Activated CD4-positive, alpha-beta T cell treated with anti-CD3 and anti-CD28 coated beads for 1 hour (primary cell): ENCODE measurements at places on chromosomes 2 and 18.

GRCh38 chr2:20596973-20597859, 53.7 kb downstream of the HS1BP3 start:
- DNase-seq: no peak

DNA sequence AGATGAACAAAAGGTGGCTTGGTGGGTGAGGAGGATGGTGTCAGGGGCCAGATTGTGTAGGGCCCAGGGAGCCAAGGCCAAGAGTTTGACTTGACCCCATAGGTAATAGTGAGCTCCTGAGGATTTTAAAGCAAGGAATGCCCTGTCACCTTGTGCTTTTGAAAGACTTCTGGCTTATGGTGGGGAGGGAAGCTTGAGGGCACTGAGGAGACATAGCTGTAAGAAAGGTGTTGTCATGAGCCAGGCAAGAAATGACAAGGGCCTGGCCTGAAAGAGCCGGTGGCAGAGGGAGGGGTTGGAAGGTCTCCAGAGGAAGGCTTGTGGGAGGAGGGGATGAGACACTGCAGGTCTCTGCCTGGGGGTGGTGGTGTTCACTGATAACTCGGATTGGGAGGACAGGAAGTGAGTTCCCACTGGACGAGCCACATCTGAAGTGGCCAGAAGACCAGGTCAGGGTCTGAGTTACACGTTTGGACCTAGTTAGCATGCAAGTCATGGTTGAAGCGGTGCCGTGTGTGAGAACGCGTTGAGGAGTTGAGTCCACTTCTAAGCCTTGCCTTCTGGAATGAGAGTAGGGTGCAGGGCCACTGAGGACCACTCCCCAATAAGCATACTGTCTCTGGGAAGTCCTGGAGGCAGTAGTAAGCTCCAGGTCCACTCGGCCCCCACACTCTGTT, 64.3 kb downstream of the TET3 start:
- no peak for DNase-seq

- no peak for DNase-seq
Measured at GRCh38 chr2:188607501-188607900, 315.8 kb downstream of the GULP1 start.

- no peak for DNase-seq
Measured at GRCh38 chr2:222298311-222299150, at the start of gene PAX3. Gene PAX3, minus strand, starts transcription at chr2:222298998. Its CDS starts 383 bp downstream, at chr2:222298615.

DNA sequence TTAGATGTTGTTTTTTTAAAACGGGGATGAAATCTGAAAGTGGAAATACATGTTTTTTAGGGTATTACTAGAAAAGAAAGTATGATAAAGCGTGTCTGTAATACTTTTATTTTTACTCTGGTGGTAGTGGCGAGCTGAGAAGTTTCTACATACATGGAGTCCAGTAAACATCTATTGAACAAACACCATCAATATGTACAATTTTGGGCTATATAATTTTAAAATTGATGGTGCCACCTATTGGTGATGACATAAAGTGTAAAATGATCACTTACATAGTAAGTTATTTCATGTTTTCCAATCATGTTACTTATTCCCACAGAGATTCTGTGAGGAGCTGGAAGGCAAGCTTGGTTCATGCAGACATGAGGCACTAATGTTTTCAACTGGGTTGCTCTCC, 31.5 kb upstream of the NFE2L2 start:
- no peak for DNase-seq

DNA sequence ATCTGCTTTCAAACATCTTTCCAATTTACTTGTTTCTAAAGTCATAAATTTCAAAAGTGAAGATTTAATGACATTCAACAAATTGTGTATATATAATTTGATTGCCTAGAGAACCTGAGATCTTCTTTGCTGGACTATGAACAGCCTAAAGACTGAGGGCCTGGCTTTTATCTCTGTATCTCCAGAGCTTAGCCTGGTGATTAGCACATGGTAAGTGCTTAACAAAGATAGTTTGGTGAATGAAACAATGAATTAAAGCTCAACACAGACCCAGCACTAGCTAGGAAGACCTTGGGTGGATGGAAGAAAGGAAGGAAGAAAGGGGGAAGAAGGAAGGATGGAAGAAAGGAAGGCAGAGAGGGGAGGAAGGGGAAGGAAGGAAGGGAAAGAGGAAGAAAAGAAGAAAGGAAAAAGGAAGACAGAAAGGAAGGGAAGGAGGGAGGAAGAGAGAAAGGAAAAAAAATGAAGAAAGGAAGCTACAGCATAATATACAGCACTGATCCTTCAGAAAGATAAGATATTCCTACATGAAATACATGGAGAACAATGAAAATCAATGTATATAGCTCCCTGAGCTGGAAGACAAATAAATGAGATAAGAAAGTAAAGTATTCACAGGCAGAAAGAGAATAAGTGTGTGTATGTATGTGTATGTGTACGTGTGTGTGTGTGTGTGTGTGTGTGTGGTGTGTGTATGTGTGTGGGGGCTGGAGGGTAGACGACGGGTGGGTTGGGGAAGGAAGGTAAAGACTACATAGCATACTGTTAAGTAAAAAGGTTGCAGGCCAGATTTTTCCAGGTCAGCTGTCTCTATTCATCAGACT, 318.2 kb downstream of the TNS1 start:
- no peak for DNase-seq

DNA sequence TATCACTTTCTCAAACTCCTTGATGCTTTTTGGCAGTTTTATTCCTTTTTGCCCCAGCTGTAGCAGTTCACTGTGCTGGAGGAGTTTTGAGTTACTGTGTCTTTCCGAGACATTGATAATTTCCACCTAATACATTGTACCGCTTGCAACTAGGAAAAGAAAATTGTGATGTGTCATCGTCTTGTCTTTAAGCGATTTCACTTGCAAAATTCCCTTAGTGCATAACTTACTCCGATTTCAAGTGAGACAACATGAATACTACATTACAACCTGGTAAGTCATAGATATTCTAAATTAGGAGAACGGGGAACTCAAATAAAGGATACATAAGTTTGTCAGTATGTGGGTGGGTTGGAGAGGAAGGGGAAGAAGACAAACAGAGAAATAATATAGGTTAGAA, 340.5 kb upstream of the KYNU start:
- DNase-seq: no peak

DNA sequence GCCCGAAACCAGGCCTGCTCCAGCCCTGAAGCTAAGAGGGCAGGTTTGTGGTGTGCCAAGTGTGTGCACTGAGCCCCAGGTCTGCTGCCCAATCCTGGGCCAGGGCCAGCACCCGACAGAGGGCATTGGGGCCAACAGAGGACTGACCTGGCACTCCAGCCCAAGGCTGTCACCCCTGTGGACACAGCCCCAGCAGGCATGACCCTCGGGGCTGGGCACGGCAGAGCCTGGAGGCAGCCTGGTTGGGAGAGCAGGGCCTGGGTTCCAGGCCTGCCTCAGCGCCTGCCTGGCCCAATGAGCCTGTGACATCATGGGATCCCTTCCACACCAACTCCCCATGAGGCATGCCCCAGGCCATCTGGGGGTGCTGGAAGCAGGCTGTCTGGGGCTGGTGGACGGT, 10.8 kb upstream of the SNED1 start:
- no peak for DNase-seq

- no peak for DNase-seq
Measured at GRCh38 chr18:49399003-49399402, 61.4 kb downstream of the DYM start.

DNA sequence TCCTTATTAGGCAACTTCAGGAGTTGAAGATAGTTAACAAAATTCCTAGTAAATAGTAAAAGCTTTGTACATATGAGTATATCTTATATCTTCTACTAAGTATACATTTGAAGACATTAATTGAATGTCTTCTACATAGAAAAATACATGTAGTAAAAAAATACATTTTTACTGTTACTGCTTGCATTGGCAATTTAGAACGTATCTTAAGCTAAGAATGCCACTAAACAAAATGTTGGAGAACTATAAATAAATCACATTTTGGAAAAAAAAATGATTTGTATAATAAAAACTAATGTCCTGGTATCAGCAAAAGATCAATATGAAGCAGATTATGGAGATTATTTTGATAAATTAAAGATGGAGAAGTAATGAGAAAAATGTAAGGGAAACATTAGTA, 434.2 kb upstream of the SLC8A1 start:
- DNase-seq: no peak

- DNase-seq: no peak
Measured at GRCh38 chr2:45028276-45028675, 19.0 kb upstream of the SIX2 start.

DNA sequence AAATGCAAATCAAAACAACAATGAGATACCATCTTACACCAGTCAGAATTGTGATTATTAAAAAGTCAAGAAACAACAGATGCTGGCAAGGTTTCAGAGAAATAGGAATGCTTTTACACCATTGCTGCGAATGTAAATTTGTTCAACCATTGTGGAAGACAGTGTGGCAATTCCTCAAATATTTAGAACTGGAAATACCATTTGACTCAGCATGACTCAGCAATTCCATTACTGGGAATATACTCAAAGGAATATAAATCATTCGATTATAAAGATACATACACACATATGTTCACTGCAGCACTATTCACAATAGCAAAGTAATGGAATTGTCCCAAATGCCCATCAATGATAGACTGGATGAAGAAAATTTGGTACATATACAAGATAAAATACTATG, 516.7 kb downstream of the ERBB4 start:
- no peak for DNase-seq

- no peak for DNase-seq
Measured at GRCh38 chr2:233766416-233766815, 6.3 kb downstream of the UGT1A1 start.

DNA sequence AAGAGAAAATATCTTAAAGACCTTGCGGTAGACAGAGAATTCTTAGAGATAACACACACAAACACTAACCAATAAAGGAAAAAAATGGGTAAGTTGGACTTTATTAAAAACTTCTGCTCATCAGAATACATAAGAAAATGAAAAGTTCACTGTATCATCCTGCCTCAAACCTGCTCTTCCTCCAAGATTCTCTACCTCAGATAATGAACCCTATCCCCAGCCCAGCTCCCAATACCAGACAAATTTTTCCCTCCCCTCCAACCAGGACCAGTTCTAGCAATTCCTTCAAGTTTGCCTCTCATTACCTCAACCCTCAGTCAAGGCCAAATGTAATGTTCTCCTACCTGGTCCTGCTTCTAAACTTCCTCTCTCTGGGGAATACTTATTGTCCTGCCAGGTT, 79.4 kb downstream of the DNMT3A start:
- DNase-seq: no peak

DNA sequence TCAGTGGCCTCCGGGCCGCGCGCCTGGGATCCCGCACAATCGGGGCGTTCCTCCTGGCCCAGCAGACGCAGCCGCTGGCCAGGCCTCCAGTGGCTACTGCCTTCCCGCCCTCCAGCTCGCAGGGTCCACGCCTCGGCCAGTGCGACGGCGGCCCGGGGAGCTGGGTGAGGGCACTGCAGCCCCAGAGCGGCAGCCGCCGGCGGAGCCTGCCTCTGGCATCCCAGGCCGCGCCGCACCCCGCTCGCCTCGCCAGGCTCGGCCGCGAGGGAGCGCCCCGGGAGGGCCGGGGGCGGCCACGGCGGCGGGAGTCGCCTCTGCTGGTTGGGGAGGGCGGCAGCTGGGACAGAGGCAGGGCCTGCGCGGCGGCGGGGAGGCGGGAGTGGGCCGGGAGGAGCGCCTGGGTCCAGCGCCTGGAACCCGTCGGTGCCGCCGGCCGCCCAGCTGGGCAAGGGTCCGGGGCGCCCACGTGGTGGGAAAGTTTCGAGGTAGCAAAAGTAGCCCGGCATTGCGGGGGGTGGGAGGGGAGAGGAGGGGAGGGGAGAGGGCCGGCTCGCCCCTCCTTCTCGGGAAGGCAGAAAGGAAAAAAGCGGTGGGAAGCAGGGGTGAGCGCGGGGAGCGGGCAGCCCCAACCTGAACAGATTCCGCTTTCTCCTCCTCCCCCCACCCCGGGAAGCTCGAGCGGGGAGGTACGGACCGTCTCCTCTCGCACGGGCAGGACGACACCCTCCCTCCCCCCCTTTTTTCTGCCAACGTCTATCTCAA, 1.5 kb upstream of the INHBB start:
- no peak for DNase-seq

DNA sequence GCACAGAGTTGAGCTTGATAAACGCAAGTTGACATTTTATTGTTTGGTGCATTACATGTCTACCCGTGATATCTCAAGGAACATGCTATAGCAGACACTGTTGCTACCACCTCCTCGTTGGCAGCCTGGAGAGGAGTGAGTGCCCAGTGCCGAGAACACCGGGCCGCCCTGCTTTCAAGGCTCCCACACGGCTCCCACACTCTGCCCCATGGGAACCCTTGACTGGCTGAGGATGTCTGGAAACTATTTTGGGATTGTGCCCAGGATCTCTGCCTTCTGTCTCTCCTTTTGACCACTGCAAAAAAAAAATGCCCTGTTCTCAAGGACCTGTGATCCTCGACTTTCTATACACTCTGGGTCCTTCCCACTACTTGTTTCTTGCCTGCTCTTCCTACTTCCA, 21.1 kb downstream of the TET3 start:
- DNase-seq: no peak

DNA sequence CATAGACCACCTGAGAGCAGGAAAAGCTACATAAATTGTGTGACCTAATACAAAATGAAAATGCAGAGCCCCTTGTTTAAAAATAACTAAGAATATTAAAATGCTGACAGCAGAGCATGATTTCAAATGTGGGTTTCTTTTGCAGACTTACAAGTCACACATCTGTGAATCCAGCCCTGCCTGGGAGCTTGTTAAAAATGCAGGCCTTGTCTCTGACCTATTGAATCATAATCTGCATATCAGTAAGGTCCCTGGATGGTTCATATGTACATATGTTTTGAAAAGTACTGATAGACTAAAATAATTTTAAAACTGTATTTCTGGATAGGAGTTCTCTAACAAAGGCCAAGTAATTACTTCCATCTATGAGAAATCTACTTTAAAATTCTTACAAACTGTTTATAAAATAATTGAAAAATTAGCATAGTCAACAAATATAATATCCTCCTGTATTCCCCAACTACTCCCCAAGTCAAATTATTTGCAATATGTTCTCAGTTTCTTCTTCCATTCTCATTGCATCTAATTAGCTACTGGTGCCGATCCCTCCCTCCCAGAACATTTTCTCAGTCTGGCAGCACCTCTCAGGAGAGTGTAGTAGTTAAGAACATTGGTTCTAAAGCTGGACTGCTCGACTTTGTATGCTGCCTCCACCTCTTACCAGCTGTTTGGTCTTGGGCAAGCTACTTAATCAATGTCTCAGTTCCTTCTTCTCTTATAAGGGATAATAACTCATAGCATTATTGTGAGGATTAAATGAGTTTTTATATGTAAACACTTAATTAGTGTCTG, 1040.4 kb upstream of the CDH2 start:
- DNase-seq: no peak
